ENCODE measurements at places on chromosomes 2 and 18.

DNA sequence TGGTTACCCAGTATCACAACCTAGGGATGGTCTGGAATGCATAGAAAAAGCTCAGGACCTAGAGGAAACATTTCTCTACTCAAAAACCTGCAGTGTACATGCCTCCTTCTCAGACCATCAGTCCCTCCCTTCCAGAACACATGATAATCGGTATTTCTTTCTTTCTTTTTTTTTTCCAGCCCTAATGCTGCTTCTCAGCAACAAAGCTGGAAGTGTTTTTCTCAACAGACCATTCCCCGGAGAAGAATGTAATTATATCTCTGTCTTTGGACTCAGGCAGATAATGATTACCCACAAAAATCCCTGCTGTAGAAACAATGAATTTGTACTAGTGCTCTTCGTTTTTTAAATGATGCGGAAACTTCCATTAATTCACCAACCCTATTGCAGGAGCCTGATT lies 44.1 kb upstream of the NDUFV2 start:
- DNase-seq, result no peak

GRCh38 chr2:111904726-111905474 lies 6.5 kb downstream of the MERTK start:
- DNase-seq, result no peak

DNA sequence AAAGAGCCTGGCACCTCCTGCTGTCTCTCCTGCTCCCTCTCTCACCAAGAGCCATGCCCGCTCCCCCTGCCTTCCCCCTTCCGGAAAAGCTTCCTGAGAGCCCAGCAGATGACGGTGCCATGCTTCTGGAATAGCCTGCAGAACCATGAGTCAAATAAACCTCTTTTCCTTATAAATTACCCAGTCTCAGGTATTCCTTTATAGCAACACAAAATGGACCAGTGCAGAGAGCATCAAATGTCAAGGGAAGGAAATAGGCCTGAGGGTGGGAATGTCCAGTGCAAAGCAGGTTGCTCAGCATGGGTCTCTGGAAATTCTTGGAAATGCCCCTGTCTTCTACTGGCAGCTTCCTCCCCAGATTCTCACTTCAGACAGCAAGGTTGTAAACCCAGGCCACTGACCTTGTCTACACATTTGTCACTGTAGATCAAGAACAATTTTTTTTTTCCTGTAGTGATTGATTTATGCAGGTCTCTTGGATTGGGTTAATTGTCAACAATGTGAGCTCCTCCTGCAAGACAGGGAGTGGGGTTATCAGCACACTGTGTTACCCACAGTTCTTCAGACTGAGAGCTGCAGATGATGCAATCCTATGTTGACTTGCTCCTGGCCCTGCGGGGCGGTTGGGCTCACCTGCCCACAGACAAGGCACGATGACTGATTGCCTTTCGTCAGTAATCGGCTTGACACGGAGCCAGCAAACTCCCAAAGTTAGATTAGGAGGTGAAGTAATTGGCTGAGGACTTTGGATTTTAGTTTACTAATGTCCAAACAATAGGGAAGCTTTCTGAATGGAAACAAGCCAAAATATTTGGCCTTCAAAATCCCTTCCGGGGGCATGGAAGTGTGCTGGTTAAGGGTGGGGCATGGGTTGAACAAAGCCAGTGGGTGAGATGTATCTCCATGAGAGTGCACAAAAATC lies 5.4 kb upstream of the BOD1L2 start:
- DNase-seq, result no peak

DNA sequence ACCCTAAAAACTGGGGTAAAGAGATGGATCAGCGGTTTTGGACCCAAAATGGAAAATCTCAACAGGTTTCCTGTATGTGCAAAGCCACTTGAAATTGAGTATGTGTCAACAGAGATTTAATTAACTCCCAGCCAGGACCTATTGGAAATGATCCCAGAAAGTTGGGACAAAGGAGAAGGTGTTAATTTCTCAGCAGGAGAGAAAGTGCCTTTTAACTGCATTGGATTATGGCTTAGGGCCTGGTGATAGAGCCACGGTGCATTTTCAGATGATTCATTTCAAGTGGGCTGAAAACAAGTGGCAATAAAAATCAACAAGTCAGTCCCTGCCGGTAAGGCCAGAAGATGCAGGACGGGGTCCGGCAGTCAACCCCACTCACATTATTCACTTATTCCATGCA lies 80.2 kb upstream of the BCL11A start:
- no peak for DNase-seq
